ENCODE measurements at places on chromosomes 6 and 20.

GRCh38 chr6:143505537-143505936 is 6.0 kb downstream of the FUCA2 start:
- no peak for DNase-seq

- DNase-seq = no peak
Measured at GRCh38 chr6:11853678-11854407, 75.2 kb upstream of the ADTRP start.

- no peak for DNase-seq
Measured at GRCh38 chr20:1784586-1784985, 110.6 kb upstream of the SIRPA start.

GRCh38 chr6:152605342-152605741 is 31.8 kb downstream of the SYNE1 start:
- no peak for DNase-seq

GRCh38 chr20:63606686-63607085 is 20.2 kb downstream of the GMEB2 start:
- DNase-seq = no peak

- DNase-seq = no peak
Measured at GRCh38 chr6:148288541-148288940, 54.1 kb upstream of the SASH1 start.

- no peak for DNase-seq
Measured at GRCh38 chr6:72755752-72756151, 133.9 kb downstream of the KCNQ5 start.

GRCh38 chr6:125839471-125839870 is 48.7 kb downstream of the NCOA7 start:
- DNase-seq = no peak

- DNase-seq = no peak
Measured at GRCh38 chr6:48750861-48751260, 639.9 kb upstream of the PTCHD4 start.

DNA sequence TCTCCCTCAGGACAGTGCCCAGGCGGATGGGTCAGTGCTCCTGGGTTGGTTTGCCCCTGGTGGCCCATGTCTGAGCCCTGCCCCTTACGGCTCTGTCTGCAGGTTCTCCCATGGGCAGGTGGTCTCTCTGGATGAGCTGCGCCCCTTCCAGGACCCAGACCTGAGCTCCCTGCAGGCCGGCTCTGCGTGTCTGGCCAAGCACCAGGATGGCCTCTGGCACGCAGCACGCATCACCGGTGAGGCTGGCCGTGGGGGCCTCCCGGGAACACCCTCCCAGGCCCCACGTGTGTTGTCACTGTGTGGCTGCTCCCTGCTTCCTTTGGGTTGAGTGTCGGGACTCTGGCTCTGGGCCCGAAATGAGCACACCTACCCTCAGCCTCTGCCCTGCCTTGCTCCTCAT is 3.3 kb upstream of the LIME1 start:
- no peak for DNase-seq

DNA sequence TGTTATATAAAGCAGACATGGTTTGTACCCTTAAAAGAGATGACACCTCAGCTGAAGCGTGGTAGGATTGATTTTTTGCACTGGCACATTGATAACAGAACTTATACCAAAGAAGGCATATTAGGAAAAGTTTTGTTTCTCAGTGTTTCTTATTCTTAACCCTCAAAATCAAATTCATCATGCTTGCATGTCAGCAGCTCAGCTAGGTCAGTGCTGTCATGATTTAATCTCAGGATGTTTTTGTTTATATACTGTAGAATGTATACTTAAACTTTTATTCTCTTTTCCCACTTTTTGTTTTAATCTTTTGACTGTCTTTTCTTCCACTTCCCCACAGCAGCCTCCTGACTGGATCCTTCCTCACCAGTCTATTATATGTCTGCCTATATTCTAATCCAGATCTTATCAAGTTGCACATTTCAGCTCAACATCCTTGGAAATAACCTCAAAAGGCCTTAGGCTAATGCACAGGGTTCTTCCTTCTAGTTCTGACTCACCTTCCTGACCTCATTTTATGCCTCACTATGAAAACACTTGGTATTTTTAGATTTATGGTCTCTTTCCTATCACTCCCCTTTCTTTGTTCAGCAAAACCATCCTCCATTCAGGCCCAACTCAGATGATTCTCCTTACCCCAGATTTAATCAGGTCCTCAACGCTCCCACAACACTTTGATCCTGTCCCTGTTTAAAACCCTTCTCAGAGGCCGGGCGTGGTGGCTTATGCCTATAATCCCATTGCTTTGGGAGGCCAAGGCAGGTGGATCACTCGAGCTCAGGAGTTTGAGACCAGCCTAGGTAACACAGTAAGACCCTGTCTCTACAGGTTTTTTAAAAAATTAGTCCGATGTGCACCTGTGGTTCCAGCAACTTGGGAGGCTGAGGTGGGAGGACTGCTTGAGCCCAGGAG is 7.2 kb downstream of the HEBP2 start:
- DNase-seq = no peak

DNA sequence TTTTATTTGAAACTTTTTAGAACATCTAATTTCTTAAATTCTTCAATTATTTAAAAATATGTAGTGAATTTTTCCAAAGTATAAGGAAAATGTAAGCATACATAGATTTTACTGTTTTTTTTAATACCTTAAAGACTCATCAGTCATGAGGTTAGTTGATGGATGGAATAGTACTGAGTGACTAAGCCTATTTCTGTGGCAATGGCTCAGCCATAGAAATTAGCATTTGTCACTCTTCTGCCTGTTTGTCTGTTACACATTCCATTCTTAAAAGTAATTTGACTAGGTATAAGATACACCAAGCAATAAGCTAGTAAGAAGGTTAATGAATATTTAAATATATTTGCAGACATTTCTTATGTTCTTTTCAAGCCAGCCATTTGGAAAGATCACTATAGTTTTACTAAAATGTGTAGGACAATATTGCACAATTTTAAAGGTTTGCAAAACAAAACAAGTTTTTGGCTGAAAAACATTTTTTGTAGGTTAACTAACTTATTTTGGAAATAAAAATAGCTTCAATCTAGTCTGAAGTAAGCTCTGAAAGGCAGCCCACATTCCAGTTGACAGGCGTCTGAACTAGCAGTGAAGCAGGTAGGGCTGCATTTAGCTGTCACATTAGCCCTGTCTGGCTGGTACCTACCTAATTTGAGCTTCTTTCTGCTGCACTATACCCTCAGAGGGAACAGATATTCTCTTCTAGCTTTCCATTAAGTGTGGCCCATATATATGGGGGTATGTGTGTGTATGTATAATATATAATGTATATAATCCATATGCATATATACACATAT is 385.7 kb downstream of the GRIK2 start:
- no peak for DNase-seq

DNA sequence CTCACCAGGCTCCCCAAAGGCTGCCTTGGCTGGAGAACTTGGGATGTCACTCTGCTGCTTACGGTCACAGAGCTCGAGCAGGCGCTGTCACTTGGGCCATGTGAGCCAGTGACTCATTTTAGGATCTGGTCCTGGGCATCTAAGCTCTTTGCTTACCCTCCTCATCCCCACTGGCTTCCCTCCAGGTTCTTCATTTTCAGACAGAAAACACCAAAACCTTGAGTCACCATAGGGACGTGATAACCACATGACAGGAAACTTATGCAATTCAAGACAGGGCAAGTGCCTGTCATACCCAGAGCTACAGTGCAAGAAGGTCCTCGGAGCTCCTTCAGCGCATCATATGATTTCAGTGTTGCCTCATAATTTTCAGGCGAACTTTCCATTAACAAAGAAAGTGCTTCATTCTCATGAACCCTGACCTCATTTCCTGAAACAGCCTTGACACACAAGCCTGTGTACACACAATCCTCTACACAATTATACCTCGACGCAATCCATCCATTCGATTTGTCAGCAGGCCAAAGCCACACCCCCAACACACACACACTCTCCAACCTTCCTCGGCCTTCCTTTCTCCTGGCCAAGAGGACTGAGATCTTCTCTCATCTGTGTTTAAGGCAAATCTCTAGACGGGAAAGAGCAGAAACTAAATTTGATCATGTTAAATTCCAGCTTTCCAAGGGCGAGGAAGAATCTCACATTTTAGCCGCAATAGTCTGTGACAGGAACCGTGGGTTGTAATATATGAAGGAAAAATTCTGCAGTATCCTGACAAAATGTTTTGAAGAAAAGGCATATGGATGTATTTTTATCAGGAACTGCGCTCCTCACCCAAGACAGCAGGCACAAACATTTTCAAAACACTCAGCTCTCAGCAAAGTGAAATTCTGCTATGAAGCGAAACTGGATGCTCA is 25.3 kb downstream of the TBC1D7 start:
- DNase-seq = peak; percentile 72

DNA sequence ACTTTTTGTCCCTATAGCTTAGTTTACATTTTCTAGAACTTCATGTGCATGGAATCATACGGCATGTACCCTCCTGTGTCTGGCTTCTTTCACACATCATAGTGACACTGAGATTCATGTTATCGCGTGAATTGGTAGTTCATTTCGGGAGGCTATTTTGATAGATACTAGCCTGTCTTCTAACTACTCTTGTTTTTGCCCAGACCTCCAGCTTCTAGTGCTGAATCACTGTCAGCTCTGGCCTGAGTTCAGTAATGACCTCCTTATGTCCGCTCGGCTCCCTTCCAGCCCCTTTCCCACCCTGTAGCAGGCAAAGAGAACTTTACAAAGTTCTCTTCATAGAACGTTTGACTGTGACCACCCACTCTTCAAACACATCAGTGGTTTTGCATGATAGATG is 14.1 kb downstream of the MYBL2 start:
- no peak for DNase-seq

DNA sequence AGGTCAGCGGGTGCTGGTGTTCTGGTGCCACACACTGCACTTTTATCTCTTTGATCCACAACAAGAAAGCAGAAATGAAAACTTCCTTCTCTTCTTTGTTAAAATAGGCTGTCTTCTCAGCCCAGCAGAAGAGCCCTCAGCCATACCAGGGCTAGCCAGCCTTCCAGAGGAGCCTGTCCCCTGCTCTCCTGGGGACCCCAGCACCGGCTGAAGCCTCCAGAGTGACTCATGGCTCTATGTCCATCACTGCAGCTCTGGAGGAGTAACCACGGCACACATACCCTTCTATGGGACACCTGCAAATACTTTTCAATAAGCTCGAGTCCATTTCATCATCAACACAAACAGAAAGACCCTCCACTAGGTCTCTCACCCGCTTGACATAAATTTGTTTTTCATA is 135.6 kb upstream of the CST7 start:
- DNase-seq = no peak

- peak; percentile 29 for DNase-seq
Measured at GRCh38 chr20:50111120-50111828, 1.7 kb downstream of the UBE2V1 start.

DNA sequence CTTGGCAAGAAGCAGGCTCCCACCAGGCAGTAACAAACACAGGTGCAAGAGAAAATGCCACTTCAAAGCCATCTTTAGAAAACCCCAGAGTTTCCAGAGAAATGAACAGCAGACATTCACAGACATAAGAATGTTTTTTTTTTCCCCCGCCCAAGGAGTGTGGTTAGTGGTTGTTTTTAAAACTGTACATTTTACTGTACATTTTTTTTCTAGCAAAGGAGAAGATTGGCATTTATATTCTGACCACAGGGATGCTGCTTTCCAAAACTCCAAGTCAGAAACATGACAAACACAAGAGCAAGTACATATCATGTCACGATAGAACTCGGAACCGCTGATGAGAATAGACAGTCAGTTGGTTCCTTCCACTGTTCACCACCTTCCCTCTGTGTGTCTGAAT is 197.9 kb downstream of the LRFN2 start:
- DNase-seq = no peak

DNA sequence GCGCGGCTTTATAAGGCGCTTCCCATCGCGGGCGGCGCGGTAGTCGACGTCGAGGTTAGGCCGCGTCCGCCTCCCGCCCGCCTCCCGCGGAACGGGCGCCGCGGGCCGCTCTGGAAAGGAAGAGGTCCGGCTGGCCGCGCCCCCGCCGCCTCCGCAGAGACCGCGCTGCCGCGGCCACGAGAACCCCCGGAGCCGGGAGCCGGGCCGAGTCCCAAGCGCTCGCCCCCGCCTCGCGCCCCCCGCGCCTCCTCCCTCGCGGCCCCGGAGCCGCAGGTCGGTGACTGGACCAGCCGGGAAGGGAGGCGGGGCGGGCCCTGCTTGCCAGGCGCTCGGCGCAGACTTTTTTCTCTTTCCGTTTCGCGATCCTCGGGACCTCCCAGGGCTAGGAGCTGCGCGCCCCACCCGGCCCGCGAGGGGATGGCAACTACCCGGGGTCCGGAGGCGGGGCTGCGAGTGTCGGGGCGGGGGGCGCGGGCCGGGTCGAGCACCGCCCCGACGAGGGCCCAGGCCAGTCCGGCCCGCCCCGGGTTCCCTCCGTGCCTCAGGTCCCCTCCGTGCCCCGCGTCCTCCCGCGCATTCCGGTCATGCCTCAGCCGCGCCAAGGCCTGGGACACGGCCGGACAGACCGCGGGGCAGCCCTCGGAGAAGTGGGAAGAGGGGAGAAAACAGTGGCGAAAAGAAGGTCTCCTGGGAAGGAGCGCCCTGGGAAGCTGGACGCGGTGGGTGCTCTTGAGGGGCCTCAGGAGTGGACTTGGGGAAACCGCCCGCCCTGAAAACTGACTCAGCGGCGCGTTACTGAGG is 417 bp upstream of the PXDC1 start:
- no peak for DNase-seq

GRCh38 chr20:46102940-46103339 is 13.2 kb upstream of the NCOA5 start:
- DNase-seq = no peak

- DNase-seq = no peak
Measured at GRCh38 chr6:118685823-118686449, 34.5 kb upstream of the CEP85L start.

- no peak for DNase-seq
Measured at GRCh38 chr6:99790679-99791078, 184.0 kb downstream of the PRDM13 start.

- no peak for DNase-seq
Measured at GRCh38 chr20:6836821-6837374, 69.4 kb downstream of the BMP2 start.

DNA sequence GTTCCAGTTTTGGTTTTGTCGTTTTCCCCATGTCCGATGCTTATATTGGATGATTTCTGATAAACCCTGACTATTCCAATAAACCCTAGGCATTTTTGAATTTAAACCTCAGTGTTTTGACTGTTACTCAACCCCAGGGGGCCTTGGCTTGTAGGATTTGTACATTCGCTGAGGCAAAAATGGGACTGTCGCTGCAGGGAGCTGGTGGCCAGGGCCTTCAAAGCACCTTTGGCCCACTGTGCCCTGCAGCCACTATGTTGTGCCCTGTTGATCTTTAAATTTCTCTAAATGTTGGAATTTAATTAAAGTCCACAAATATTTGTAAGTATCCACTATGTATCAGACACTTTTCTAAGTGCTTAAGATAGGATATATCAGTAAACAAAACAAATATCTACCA is 9.5 kb upstream of the NOL7 start:
- no peak for DNase-seq
